ENCODE measurements at places on chromosomes 6 and 20.

- no peak for DNase-seq
Measured at GRCh38 chr6:110002676-110003075, 24.6 kb downstream of the GPR6 start.

DNA sequence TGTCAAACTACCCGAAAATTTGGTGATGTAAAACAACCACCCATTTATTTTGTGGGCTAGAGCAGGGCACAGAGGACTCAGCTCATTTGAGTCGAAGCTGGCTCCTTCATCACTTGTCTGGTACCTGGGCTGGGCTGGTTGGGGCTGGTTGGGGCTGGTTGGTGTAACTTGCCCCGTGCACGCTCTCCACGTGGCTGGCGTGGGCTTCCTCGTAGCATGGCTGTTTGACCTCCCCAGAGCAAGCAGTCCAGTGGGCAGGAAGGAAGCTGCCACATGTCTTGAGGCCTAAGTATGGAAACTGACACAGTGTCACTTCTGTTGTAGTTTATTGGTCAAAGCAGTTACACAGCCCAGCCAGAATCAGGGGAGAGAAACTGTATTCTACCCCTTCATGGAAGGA, 27.1 kb downstream of the BCAS4 start:
- no peak for DNase-seq

GRCh38 chr6:2990248-2990931, 9.3 kb upstream of the NQO2 start:
- peak; percentile 50 for DNase-seq

DNA sequence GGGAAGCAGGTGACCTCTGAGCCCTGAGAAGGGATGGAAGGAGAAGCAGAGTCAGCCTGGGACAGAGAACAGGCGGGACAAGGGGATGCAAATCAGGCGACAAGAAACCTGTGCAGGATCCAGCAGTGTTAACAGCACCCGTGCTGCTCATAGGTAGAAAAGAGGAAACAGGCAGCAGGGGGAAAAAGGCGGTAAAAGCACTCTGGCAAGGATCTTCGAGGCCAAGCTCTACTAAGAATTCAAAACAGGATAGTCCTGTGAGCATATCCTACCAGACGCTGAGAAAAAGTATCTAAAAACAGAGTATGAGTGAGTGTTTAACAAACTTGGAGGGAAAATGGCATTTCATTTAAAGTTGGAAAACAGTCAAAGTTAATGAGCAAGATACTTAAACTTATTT, 16.7 kb downstream of the C6orf118 start:
- DNase-seq, result no peak

DNA sequence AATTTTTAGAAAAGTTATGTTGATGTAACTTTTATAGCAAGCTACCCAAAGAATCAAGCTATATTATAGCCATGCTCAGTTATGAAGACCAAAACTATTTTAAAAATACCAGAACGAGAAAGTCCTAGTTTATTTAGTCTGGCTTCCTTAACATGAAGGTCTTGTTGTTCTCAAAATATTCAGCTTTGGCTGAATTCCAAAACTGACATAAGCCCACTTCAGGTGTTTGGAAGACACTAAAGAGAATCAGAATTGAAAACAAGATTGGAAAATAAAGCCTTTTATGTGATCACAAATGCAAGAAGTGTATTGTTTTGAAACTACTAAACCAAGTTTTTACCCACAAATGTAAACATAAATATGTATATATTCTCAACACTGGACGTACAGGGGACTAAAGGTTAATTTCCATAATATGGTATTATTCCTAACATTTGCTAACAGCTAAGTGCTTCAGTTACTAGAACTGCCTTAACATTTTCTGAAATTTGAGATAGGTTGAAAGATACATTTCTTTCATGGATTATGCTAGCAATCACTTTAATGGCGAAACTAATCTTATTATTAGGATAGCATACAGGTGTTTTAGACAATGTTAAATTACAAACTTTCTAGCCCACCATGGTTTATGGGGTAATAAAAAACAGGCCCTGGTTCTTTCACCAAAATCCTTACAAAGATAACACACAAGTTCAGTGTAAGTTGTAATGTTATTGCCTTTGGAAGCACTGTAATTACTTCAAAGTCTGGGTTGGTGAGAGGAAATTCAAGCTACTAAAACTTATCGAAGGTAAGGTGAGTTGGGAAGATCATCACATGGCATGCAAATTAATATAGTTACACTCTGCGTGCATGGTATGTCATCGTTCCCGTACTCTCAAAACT, 1.6 kb downstream of the MAP3K5 start:
- no peak for DNase-seq

DNA sequence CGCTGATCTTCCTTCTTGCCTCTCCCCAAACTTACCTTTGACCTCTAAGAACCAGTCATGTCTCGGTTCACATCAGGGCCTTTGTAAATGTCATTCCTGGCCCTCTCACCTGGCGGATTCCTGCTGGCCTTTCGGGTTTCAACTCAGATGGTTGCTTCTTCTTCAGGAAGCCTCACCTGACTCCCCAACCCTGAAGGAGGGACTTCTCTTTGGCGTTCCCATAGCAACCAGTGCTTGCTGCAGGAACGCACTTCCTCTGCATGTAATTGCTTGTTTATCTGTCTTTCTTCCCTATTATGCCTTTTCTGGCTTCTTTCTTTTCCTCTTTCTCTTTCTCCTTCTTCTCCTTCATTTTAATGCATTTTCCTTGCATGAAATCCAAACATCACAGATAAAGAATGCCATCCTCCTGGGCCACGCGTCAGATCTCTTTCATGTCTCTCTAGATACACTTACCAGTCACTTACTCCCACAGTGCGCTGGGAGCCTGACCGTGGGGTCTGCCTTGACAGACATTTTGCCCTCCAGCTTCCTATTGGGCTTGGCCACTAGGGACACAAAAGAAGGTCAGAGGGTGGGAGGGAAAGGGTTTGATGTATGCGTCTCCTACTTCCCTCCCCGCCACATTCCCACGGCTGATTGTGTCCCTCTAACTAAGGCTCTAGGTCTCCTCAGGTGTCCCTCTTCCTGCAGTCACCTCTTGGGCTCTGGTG, 295.7 kb upstream of the TSHZ2 start:
- DNase-seq, result no peak

DNA sequence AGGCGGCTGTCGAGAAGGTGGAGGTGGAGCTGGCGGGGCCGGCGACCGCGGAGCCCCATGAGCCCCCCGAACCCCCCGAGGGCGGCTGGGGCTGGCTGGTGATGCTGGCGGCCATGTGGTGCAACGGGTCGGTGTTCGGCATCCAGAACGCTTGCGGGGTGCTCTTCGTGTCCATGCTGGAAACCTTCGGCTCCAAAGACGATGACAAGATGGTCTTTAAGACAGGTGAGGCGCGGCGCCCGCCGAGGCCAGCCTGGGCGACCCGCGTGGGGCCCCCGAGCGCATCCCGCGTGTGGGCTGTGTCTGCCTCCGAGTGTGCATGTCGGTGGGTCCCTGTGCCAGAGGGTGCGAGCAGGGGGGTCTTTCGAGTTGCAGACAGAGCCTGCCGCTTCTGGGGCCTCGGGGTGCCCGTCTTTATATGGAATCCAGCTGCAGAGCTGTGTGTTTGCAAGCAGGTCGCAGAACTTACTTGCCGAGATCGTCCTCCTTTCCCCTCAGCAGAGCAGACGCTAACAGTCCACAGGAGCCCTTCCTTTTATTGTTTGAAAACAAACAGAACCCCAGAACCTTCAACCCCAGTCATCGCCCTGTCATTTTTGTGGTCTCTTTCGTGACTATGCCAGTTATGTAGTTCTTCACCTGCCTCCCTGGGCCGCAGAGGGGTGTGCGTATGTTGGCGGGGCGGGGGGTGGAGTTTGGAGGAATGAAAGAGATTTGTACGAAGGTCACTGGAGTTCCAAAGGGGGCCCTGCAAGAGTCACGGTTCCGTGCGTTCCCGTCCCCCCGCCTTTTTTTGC, 766 bp downstream of the SLC16A10 start:
- DNase-seq, result no peak

- no peak for DNase-seq
Measured at GRCh38 chr6:106745197-106745770, 115.9 kb downstream of the QRSL1 start.

DNA sequence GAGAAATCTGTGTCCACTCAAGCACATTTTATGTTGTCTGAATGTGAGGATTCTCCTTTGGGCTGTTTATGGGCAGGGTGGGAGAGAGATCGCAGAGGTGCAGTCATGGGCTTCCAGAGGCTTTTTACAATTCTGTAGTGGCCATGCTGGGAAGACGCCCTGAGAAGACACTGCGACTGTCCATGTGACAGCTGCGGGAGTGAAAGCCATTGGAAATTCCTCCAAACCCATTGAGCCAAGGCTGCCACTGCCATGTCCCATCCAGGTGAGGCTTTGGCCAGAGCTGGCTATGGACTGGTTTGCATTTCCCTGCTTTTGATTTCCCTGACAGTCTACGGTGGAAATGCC, 216.9 kb upstream of the ECI2 start:
- no peak for DNase-seq

DNA sequence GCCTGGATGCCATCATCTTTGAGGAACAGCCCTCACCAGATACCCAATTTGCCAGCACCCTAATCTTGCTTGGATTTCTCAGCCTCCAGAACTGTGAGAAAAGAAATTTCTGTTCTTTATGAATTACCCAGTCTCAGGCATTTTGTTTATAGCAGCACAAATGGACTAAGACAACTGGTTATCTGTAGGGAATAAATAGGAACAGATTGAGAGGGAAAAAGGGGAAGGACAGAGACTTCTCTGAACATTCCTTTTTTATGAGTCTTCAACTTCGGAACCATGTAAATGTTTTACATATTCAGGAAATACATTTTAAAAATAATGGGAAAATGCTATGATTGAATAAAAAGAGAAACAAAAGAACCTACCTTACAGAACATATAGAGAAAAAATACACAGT, 20.9 kb downstream of the KCTD20 start:
- DNase-seq, result no peak

GRCh38 chr6:113442040-113442439, 415.1 kb upstream of the MARCKS start:
- no peak for DNase-seq

- no peak for DNase-seq
Measured at GRCh38 chr20:11891077-11891775, 26.5 kb upstream of the BTBD3 start.

GRCh38 chr6:56484669-56485068, 158.0 kb downstream of the DST start:
- no peak for DNase-seq

DNA sequence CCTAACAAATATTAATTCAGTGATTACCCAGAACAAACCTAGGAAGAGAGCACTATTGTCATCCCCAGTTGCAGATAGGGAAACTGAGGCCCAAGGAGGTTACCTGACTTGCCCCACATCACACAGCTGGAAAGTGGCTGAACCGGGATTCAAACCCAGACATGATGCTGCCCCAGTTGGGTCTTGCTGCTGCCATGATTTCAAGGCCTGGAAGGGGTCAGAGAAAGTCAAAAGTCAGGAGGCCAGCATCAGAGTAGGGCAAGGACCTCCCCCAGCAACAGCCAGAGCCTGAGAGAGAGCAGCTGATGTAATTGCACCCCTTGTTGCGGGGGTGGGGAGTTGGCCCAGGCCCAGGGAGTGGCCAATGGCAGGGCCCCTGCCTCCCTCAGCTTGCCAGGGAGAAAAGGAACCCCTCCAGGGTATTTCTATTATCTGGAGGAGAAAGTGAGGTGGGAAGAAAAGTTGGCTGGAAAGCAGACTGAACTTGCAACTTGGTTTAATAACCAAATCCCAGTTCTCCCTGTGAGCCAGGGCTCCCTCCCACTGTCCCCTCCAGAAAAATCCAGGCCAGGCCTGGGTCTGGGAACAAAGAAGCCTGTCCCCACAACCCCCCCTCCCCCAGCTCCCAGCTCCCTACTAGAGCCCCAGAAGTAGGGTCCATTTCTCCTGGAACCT, 83.6 kb downstream of the MRPL14 start:
- DNase-seq, result peak; percentile 69

All from NCI-H226 (cell line).